ENCODE measurements at places on chromosomes 7 and 10. TPM values are rescaled to one million over a fixed set of nuclear protein-coding genes. Genes with fewer than 3 reads are reported as not detected.
A peak's percentile ranks its signal among the peaks of the same experiment; 100 is the strongest.

DNA sequence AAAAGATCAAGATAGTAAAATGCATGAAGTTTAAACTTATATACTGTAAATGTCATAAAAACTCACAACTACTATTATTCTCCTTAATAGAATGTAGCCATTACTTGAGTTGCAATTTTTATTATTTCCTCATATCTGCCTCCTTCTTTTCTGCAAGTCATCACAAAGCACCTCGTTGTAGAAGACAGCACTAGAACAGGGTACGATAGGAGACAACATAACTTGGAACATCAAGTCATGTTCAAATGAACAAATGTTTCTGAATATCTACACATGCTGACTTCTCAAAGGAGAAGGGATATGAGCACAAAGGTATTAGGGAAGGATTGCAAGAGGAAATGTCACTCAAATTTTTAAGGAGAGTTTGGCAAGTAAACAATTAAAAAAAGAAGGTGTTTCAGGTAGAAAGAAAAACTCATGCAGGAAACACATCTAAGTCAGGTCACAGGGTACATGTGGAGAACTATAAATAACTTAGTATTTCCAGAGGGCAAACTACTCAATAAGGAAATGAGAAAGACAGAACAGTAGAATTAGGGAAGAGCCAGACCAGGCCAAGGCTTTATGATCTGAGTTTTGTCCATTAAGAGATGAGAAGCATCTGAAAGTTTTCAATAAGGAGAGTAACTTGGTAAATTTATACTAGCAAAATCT lies 186.7 kb downstream of the CRPPA start:
- DNase-seq, result no peak

GRCh38 chr10:6117711-6118110 lies 28.9 kb downstream of the RBM17 start:
- no peak for DNase-seq

- no peak for DNase-seq
These were observed 146.1 kb upstream of the FRMD4A start for GRCh38 chr10:14476641-14477407.

SEC31B gene
- 18.2 TPM for total RNA-seq

VIPR2 gene
- 4.5 TPM for total RNA-seq

SNCG gene
- total RNA-seq, result 17.2 TPM

DNA sequence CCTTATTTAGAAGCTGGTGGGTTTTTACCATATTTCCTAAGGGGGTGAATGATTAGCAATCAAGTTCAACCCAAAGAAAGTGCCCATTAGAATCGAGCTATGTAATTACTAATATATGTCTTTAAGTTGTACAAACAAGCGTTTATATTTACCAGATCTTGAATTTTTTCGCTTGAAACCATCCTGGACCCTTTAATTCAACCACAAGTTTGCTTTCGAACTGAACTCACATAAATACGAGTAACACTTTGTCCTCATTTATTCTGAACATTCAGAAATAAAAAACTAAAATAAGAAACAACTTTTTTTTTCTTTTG lies 1.5 kb downstream of the SRI start:
- DNase-seq, result no peak

GRCh38 chr7:37713613-37714012 lies 30.0 kb downstream of the GPR141 start:
- DNase-seq, result no peak

C10orf95 gene
- 3.1 TPM for total RNA-seq

GRCh38 chr10:103547391-103547946 lies 54.0 kb downstream of the NEURL1 start:
- peak; percentile 53 for DNase-seq

MCU gene
- 31.1 TPM for total RNA-seq

- DNase-seq, result no peak
These were observed 43.7 kb upstream of the WASL start for GRCh38 chr7:123792547-123792946.

STEAP2 gene
- 11.5 TPM for total RNA-seq

DNA sequence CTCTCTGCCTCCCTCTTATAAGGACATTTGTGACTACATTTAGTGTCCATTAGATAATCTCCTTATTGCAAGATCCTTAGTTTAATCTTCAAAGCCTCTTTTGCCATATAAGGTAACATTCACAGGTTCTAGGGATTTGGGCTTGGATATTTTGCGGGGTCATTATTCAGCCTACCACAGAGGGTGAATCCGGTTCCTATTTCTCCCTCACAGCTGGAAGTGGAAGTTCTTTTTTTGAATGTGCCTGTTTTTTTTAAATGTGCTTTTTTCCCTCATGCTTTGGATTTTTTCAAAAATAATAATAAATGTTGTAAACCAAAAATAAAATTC lies 17.1 kb upstream of the FAM221A start:
- DNase-seq, result no peak

VENTX gene
- 3.4 TPM for total RNA-seq

NSUN5 gene
- total RNA-seq, result 22.4 TPM

- no peak for DNase-seq
These were observed 40.0 kb downstream of the C10orf120 start for GRCh38 chr10:122659651-122660050.

GRCh38 chr10:121578298-121578697 lies 19.9 kb downstream of the FGFR2 start:
- DNase-seq, result no peak

NANOS1 gene
- total RNA-seq, result 2.9 TPM

CCDC201 gene
- total RNA-seq, result not detected

GRCh38 chr10:32077896-32078485 lies 21.8 kb upstream of the KIF5B start:
- no peak for DNase-seq

DNA sequence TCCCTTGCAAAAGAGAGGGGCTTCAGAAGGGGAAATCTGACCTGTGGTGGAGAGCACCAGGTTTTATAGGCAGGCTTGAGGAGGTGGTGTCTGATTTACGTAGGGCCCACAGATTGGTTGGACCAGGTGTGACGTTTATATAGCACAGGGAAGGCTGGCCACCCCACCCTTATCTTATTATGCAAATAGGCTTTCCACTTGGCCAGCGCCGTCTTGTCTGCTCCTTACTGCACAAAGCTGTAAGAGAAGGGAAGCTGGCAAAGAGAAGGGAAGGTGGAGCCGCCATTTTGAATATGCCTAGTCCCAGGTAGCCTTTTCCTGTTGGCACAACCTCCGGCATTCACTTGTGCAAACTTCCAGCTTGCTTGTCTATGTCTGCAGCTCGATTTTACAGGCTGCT lies 221.4 kb downstream of the GATA3 start:
- no peak for DNase-seq

DNA sequence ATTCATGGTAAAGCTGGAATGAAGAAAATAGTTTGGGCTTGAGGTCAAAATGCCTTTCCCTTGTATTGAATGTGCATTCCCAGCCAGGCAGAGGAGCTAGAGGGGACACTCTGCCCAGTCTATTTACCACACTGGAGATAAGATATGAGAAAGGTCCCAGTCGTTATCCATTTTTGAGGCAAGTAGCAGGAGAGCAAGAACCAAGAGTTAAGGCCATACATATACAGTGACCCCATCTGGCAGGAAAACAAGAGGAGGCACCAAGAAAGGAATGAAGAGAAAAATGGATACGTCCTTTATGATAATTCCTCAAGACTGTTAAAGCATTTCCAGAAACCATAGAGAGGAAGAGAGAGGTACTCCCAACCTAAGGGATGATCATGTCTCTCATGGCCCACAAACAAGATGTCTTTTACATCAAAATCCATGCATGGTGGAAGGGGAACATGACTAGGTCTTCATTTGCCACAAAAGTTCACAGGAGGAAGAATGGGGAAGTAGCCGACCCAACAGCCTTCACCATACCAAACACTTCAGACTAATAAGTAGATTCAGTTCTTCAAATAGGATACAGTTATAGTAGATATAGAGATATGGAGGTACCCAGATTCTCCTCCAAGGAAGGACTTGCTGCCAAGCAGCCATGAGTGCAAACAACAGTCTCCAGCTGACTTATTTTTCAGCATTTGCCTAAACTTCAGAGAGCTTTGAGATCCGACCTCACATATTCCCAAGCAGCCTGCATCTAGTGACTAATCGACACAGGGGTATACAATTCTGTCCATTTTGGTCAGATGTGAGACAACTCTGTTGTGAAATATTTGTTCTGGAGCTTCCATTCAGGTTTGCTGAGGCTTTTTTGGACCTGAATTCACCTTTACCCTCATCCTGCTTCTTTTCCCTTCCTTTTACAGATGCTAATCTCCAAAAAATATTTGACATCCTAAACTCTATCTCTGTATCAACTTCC lies 61.1 kb upstream of the CCDC71L start:
- no peak for DNase-seq

- DNase-seq, result no peak
These were observed 8.6 kb upstream of the ADRB1 start for GRCh38 chr10:114034923-114035645.

ATP6V0A4 gene
- 2.4 TPM for total RNA-seq

SLC13A4 gene
- not detected for total RNA-seq

GRCh38 chr10:56319386-56319785 lies 41.7 kb downstream of the ZWINT start:
- DNase-seq, result no peak

GRCh38 chr7:135802697-135803096 lies 54.1 kb upstream of the FAM180A start:
- DNase-seq, result no peak

- no peak for DNase-seq
These were observed 4.9 kb upstream of the MEST start for GRCh38 chr7:130486954-130487436.

ZPBP gene
- not detected for total RNA-seq

DNA sequence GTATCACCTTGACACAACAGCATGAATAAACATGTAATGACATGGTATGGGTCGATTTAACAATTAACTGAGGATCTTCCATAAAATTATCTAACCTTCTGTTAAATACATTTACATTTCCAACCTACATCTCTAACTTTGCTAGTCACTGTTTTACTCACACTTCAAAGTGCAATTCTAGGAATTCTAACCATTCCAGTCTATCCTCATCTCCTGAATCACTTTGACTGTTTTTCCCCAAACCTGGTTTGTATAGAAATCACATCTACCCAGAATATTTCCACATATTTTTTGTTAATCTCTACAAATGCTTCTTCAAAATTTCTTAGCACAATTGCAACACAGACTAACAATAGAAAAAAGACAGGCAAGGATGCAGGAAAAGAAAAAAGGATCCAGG lies 6.2 kb downstream of the ABI1 start:
- no peak for DNase-seq

DNA sequence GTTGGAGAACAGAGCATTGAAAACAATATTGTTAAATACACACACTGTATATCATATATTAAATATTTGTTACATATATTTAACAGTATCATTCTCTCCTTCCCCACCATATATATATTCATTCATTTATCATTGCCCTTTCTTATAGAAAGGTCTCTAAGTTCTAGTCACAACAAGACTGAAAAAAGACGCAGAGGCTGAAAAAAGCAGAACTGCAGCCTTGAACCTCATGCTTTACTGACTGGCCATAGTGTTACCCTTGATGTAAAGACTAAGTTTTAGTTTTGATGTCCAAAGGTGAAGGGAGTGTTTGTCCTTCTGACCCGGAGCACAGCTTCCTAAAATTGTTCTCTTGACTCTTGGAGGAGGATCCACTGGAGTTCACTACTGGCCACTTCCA lies 247.9 kb downstream of the PTEN start:
- DNase-seq, result no peak

PNLIPRP2 gene
- total RNA-seq, result not detected

- DNase-seq, result no peak
These were observed 472.4 kb downstream of the TFEC start for GRCh38 chr7:115558161-115558560.

MPP7 gene
- 36.8 TPM for total RNA-seq

CELF2 gene
- 110 TPM for total RNA-seq

GRCh38 chr7:154096-154799 lies 38.1 kb upstream of the FAM20C start:
- peak; percentile 63 for DNase-seq

TMEM140 gene
- total RNA-seq, result 31.2 TPM

- no peak for DNase-seq
These were observed 12.7 kb downstream of the YWHAG start for GRCh38 chr7:76346097-76346496.

DNA sequence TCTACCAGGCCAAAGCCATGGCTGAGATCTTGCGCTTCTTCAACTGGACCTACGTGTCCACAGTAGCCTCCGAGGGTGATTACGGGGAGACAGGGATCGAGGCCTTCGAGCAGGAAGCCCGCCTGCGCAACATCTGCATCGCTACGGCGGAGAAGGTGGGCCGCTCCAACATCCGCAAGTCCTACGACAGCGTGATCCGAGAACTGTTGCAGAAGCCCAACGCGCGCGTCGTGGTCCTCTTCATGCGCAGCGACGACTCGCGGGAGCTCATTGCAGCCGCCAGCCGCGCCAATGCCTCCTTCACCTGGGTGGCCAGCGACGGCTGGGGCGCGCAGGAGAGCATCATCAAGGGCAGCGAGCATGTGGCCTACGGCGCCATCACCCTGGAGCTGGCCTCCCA lies 142.7 kb downstream of the GRM3 start:
- DNase-seq, result no peak

- no peak for DNase-seq
These were observed 428.6 kb downstream of the DPP6 start for GRCh38 chr7:154480817-154481216.

DNA sequence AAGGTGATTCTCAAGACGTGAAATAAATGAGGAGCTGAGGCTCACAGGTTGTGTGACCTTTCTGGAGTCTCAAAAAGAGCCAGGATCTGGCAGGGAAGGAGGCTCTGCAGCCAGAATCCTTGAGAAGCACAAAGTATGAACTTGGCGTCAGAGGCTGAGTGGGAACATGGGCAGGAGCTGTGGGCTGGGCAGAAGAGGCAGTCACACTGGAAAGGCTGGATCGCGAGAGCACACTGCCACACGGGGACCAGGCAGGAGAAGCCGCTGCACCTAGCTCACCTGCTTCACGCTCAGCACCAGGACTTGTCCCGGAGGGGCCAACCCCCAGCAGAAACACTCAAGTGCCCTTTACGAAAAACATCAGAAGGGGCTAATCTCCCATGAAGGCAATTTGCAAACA lies 535.0 kb downstream of the TNS3 start:
- DNase-seq, result no peak

DNA sequence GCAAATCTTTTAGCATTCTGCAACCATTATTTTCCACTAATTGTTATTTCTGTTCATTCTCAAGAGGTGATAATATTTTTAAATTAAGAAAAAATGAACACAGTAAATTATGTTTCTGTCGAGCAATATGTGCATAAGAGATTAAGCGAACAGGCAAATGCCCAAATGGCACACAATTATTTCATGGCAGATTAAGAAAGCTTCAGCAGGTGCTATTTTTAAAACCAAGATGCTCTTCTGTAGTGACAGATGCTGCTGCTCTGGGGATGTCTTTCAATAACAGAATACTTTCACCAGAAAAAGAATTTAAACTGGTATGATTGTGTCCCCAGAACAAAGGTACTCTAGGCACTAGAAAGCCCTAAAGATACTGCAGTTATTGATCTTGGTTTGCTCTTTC lies 412.7 kb upstream of the SORCS1 start:
- no peak for DNase-seq

- no peak for DNase-seq
These were observed 75.2 kb downstream of the RTKN2 start for GRCh38 chr10:62193479-62193878.
